Fibroblast of skin of left quadriceps (primary cell): ENCODE measurements at places on chromosomes 16 and 17.
A peak's percentile ranks its signal among the peaks of the same experiment; 100 is the strongest.

DNA sequence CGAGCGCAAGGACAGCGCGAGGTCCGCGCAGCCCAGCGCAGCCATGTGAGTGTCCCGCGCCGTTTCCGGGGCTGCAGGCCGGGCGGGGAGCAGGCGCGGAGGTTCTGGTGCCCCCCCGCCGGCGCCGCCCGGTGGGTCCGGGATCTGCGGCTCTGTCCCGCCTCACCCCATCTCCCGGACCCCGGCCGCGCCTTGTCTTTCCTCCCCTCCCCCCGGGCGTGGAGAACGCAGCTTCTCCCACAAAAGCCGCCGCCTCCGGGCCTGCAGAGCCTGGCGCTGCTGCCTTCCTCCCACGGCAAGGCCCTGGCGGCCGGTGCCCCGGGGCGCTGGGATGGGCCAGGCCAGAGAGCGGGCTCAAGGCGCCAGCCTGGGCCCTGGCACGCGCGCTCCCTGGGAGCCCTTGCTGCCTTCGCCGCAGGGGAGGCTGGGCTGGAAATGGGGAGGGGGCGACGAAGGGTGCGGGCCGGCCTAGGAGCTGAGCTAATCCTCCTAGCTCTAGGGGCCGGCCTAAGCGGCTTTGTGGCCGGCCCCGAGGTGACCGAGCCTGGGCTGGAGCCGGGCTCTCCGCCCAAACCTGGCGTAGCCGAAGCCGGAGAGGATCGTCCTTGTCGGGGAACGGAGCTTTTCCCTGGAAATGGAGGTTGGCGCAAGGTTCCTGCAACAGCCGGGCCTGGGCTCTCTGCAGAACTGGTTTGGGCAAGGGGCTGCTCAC lies 397 bp downstream of the RIPOR1 start:
- DNase-seq, result no peak

- no peak for DNase-seq
Observed at GRCh38 chr16:75947626-75948239, 221.4 kb upstream of the CPHXL start.

DNA sequence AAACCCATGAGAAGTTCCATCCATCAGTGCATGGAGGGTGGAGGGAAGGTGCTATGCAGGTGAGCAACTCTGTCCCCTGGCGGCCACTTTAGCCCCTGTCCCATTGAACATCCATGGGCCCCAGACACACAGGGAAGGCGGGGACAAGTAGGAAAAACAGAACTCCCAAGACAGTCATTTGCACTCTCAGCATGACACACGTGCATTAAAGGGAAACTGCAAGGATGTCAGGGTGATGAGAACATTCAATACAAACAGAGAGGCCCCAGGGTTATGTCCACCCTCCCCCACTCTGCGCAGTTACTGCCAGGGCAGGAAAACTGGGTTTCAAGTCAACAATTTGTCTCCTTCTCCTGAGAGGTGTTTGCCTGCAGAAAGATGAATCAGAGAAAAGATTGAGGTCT lies 44.0 kb upstream of the AKTIP start:
- peak; percentile 25 for DNase-seq

DNA sequence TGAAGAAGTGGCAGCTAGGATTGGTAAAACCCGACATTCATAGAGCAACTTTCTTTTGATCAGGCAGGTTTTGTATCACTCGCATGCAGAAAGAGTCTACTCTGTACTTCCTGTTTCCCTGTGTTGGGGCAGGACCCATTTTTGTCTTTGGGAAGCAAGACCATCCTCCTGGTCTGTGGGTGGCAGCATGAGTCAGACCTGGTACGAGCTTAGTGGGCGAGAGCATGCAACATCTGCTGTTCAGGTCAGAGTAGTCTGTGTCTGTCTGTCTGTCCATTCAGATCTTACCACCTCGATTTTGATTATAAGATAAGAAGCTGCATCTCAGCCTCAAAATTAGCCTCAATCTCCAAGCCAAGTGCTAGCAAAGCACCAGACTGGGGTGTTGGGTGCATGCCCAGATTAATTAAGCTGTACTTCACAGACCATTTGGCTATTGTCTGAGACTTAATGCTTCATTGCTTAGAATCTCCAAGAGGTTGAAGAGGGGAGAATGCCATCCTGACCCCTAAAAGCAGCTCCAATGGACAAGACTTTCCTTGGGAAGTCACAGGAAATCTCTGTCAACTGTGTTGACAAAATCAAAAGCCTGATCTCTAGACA lies 110.9 kb downstream of the XYLT1 start:
- DNase-seq, result no peak
